Stimulated activated CD4-positive, alpha-beta T cell treated with anti-CD3 and anti-CD28 coated beads, Interleukin-1b, Interleukin-23, amount 100 ng/mL, for 1 hour (primary cell): ENCODE measurements at places on chromosomes 1 and 21.

DNA sequence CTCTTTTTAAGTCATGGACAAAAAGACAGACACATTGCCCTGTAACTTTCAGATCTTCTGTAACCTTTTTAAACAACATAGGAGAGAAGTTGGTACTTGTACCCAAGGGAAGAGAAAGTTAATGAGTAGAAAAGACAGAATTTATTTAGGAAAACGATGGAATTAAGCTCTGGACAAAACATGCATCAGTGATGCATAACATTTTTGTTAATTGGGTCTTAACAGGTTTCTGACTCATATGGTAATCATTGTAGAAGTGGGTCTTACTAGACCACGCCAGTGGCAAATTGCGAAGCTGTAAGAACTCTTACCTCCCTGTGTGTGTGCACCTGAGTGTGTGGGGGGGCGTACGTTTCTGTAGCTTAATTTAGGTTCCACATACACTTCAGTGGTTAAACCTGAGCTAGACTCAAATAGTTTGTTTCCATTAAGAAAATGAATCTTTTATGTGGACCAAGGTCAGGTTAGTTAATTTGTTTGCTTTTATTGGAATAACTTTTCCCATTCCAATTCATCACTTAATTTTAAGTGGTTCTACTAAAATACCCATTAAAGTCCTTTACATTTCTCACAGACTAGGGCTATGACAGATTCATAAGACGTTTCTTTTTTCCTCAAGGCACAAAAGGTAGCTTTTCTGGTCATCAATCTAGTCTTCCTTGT is 48.1 kb downstream of the NFIA start:
- no peak for DNase-seq

- DNase-seq = no peak
These were observed 44.7 kb downstream of the PRDM16 start for GRCh38 chr1:3113741-3114056.

GRCh38 chr1:178969226-178969987 is 56.3 kb upstream of the FAM20B start:
- DNase-seq = no peak

DNA sequence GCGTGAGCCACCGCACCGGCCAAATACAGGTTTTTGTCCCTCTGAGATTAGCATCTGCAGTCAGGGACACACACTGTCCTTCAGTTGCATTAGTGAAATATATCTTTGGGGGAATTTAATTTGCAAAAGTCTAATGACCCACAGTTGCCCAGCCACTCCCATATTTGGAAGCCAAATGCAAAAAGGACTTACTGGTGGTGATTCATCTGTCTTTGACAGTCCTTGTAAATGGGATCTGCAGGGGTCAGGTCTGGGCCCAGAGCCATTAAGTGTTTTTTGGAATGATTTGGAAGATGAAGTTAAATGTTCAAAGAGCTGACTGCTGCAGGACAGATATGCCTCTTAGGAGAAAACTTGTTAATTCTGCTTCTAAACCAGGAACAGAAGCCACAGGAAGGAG is 44.6 kb upstream of the DNASE2B start:
- DNase-seq = no peak

- DNase-seq = no peak
These were observed 57.2 kb upstream of the APOBEC4 start for GRCh38 chr1:183710333-183710732.

- no peak for DNase-seq
These were observed 40.7 kb upstream of the SCMH1 start for GRCh38 chr1:41282679-41283317.

DNA sequence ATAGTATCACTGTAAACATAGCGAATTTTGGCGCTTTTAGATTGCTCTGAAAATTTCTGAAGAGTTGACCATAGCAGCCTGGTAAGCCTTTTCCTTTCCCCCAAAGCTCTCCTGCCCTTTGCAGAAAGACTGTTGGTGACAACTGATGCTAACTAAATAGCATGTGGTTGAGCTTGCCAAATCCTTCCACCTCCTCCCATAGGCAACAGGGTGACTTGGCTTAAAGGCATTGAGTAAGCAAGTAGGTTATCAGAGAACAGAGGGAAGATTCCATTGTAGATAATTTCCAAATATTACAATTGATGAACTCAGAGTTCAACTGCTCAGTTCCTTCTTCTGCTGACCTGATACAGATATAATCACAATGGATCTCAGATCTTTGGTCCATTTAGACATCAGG is 19.9 kb upstream of the HMGCL start:
- no peak for DNase-seq

GRCh38 chr1:241603731-241604245 is 36.4 kb downstream of the CHML start:
- DNase-seq = no peak

- DNase-seq = no peak
These were observed 31.2 kb upstream of the KDM4A start for GRCh38 chr1:43618521-43619313.

DNA sequence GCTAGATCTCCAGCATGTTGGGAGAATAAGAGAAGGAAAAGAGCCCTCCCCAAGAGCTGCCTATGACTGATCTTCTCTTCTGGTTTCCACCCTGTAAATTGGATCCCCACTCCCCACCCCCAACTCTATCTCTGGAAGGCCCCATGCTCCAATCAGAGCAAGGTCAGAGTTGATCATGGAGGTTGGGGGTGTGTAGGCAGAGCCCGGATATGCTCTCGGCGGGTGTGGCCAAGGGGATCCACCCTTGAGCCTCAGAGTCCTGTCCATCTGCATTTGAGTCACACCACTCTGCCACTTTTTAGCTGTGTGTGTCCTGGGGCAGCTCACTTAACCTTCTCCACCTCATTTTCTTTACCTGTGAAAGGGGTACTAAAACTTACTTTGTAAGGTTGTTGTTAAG is 79.5 kb downstream of the NAV1 start:
- DNase-seq = no peak

DNA sequence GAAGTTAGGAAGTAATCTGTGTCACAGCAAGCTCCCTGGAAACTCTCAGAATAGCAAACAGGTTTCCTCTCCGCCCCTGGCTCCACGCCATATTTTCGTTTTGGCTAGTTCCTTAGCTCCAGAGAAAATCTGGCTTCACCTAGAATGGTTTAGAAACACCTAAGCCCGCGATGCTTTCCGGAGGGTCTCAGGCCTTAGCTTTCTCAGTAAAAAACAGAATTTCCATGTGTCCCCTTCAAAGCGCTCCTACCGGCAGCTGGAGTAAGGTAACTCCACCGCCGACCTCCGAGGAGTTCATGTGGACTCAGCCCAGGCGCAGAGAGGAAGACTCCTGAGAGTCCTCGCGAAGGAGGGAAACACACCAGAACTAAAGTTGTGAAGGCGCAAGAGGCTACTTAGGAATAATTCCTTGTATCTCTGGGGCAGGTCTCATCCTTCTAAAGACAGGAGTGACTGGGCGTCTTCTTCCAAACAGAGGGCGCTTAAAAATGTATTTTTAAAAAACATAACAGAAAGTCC is 406 bp downstream of the KIAA0040 start:
- no peak for DNase-seq

- no peak for DNase-seq
These were observed 189.7 kb downstream of the KCNH1 start for GRCh38 chr1:210944252-210944651.

DNA sequence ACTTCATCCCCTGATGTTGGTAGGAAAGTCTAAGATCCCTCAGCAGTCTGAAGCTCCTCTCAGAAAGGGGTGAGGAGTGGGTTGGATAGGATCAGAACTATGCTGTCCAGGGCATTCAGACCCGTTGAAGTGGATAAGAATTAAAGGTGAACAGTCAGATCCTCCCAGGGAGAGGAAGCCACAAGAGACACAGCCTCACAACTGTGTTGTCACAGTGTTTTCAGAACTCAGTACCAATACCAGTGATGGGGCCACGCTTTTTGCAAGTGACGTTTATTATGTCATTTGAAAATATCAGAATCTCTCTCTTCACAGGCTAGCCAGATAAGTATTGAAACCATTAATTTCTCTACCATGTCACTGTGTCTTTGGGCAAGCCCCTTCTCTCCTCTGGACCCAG is 15.4 kb upstream of the EPS15 start:
- DNase-seq = no peak

DNA sequence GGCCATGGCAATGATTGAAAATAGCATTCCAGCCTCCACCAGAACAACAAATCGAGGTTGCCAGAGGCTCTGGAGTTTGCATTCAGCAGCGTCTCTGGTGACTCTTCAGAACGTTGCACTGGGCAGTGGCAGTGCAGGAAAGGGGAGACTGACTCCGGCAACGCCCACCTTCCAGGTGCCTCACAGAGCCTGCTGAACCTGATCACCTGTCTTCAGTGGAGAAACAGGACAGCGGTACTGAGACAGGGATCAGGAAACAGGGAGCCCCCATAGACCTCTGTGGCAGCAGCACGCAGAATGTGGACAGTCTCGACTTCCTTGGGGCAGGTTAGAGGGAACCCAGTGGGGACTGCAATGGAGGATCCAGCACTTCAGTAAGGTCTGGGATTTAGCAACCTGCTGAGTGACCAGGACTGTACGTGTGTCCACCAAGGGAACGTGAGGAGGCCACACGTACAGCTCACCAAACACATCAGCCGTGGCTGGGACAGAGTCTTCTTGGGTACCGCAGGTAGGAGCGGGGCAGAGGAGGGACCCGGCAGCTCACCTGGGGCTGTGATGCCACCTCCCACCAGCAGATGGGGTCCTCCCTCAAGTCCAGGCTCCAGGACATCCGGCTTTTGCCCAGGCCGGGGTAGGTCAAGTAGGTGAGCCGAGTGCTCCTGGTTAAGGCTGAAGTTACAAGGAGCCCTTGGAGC is 128.6 kb downstream of the PRDM2 start:
- no peak for DNase-seq

- DNase-seq = no peak
These were observed 1.1 kb upstream of the PKP1 start for GRCh38 chr1:201282216-201282615.

DNA sequence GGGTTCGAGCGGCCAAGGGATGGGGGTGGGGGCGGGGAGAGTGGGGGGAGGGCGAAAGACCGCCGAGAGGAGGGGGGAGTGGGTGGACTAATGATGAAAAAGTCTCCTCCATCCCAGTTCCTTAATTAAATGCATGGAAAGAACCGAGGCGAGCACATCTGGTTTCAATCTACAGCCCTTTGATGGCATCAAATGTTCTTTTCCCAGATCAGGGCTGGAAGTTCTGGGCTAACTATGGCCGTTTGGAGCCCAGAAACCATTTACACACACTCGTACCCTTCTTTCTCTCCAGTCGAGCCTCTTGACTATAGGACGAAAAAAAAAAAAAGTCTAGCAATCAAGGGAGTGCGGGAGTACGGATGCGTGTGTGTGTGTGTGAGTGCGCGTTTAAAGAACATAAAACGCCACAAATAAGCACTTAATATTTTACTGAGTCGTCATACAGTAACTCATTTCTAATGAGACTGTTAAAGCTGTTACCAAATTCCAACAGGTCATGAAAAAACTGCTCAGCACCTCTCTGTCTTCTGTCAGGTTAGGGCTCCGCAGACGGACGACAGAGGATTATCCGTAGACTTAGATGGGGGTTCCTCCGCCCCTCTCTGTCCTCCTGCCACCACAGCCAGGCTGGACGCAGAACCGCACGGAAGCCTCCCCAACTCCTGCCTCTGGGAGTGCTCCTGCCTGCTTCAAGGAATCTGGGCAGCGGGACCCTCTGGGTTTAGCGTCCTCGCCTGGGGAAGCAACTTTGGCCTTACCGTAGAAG is 2.1 kb upstream of the PRRX1 start:
- no peak for DNase-seq

- no peak for DNase-seq
These were observed 14.8 kb downstream of the IL6R start for GRCh38 chr1:154419620-154420571.

GRCh38 chr1:110490791-110491451 is 28.1 kb downstream of the KCNA10 start:
- DNase-seq = no peak

GRCh38 chr1:244445320-244446181 is 6.2 kb downstream of the ADSS2 start:
- no peak for DNase-seq

GRCh38 chr21:40901691-40902090 is 54.7 kb upstream of the DSCAM start:
- DNase-seq = no peak

GRCh38 chr1:244640917-244641316 is 12.0 kb upstream of the DESI2 start:
- no peak for DNase-seq

DNA sequence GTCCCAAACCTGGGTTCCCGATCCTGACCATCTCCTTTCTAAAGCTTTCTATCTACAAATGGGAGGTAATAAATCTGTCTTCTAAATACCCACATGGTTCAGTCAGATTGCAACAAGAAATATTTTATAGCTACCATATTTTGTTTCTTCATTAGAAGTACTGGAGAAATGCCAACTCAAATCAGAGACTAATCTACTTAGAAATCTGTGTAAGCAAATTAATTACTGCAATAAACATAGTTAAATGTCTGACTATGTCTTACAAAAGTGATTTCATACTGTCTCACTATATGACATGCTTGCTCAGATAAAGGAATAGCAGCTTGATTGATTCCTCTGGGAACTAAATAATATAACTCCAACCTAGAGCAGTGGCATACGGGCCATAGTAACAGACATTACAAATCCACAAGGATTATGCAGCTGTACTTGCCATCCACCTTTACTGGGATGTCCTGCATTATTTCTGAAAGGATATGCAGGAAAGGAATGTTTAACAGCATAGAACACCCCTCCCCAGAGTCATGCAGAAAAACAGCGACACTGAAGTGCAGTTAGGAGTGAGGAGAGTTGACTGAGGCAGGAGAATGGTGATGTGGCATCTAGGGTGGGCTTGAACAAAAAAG is 80.3 kb downstream of the PCNX2 start:
- no peak for DNase-seq

GRCh38 chr1:203807196-203807595 is 11.8 kb downstream of the ZBED6 start:
- no peak for DNase-seq

- no peak for DNase-seq
These were observed 118.1 kb downstream of the EPHB2 start for GRCh38 chr1:22828484-22829308.

DNA sequence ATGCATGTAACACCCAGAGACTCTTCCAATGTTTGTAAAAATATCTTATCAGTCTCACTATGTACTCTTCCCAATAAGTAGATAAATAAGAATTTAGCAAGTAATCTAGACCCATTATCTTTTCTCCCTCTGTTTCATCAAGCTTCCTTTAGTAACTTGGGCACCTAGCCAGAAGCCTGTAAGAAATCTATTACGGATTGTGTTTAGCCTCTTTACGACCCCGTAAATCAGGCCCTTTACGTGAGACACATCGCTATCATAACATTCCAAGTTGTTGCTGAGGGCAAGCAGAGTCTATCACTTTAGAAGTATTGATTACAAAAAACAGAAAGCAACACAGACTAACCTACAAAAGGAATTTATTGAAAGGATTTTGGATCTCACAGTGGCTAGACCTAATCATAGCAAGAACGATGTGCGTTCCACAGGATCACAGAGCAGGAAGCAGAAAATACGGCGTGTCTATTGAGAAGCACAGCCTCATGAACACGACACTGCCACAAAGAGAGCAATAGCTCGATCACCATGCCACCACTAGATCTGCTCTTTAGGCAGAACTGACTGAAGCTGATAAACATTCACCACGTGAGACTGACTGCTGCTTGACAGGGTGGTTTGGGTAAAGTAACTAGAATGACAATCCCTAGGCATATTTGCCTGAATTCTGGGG is 922.1 kb downstream of the AMY1C start:
- DNase-seq = no peak
